Tibial nerve (tissue), 4 donors: ENCODE measurements at places on chromosomes 7 and 10. TPM values are rescaled to one million over a fixed set of nuclear protein-coding genes. Genes with fewer than 3 reads are reported as not detected.

Gene THAP5
- total RNA-seq, result 24.7 TPM

Gene FAM241B
- 0.44 TPM for total RNA-seq

GRCh38 chr10:96367470-96367869 lies 8.7 kb upstream of the OPALIN start:
- no peak for DNase-seq

- no peak for DNase-seq
These were observed 6.2 kb downstream of the SFXN4 start for GRCh38 chr10:119159332-119159731.

GRCh38 chr10:71494980-71495381 lies 98.3 kb downstream of the CDH23 start:
- DNase-seq, result no peak

- no peak for DNase-seq
These were observed 103.3 kb upstream of the DIP2C start for GRCh38 chr10:792792-793100.

GRCh38 chr7:54992871-54993475 lies 25.8 kb upstream of the EGFR start:
- DNase-seq, result no peak

GRCh38 chr10:116336866-116337265 lies 12.6 kb downstream of the CCDC172 start:
- no peak for DNase-seq

Gene DHTKD1
- total RNA-seq, result 42.8 TPM

Gene CCDC7
- total RNA-seq, result 20.7 TPM

GRCh38 chr7:318476-318875 lies 28.5 kb downstream of the FOXL3 start:
- no peak for DNase-seq

- no peak for DNase-seq
These were observed 5.3 kb downstream of the AGMO start for GRCh38 chr7:15556339-15557105.

GRCh38 chr10:43344051-43344450 lies 27.4 kb upstream of the FXYD4 start:
- no peak for DNase-seq

GRCh38 chr10:73979809-73980433 lies 18.0 kb upstream of the VCL start:
- DNase-seq, result no peak

- DNase-seq, result no peak
These were observed 111.2 kb downstream of the GALNT11 start for GRCh38 chr7:152136686-152137085.

- DNase-seq, result no peak
These were observed 42.3 kb upstream of the SP8 start for GRCh38 chr7:20828947-20829346.

DNA sequence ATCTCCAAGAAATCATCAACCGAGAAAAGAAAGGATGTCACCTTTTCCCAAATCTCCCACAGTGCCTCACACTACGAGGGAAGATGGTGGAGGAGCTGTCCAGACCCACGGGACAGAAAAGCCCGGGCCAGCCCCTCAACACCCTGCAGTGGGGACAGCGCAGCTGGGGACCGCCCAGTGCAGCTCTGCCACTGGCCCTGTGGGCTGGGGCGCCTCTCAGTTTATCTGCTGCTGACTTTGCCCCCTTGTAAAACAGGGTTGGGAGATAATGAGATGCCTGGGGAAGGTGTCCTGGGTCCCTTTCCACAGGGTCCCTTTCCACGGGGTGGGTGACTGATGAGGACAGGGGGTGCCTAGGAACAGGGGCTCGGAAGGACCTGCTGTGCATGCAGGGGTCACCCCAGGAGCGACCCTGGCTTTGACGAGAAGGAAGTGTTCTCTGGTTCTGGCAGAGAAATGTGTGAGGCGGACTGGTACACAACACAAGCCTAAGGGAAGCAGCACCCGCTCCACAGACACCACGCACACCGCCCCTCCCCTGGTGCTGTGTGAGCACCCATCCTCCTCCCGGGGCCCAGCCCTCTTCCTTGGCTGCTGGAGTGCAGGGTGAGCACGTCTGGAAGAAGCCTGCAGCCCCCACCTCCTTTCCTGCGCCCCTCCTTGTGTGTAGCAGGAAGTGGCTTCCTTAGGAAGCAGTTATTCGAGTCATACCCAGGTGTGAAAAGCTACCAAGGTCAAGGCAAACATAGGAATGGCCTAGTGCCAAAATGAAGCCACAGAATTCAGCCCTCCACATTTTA lies 339.9 kb downstream of the DNAJB6 start:
- peak; percentile 5 for DNase-seq

GRCh38 chr10:89392974-89393373 lies 551 bp downstream of the IFIT1 start:
- DNase-seq, result no peak

Gene CCDC172
- total RNA-seq, result not detected

DNA sequence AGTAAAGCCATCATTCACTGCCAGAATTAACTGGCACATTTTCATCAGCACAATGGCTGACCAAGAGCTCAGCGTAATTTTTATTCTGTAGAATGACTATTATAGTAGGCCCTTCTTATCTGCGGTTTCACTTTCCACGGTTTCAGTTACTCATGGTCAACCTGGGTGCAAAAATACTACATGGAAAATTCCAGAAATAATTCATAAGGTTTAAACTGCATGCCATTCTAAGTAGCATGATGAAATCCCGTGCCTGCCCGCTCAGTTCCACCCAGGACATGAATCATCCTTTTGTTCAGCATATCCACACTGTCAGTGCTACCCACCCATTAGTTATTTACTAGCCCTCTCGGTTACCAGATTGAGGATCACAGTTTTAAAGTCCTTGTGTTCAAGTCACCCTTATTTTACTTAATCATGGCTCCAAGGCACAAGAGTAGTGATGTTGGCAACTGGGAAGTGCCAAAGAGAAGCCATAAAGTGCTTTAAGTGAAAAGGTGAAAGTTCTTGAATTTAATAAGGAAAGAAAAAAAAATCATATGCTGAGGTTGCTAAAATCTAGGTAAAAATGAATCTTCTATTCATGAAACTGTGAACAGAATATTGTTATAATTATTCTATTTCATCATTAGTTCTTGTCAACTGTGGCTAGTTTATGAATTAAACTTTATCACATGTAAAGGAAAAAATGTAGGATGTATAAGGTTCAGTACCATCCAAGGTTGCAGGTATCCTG lies 204.9 kb downstream of the DOCK4 start:
- no peak for DNase-seq

- DNase-seq, result no peak
These were observed 38.9 kb downstream of the COL26A1 start for GRCh38 chr7:101401390-101402080.

Gene CALHM3
- not detected for total RNA-seq

Gene PRSS1
- 1.7 TPM for total RNA-seq

DNA sequence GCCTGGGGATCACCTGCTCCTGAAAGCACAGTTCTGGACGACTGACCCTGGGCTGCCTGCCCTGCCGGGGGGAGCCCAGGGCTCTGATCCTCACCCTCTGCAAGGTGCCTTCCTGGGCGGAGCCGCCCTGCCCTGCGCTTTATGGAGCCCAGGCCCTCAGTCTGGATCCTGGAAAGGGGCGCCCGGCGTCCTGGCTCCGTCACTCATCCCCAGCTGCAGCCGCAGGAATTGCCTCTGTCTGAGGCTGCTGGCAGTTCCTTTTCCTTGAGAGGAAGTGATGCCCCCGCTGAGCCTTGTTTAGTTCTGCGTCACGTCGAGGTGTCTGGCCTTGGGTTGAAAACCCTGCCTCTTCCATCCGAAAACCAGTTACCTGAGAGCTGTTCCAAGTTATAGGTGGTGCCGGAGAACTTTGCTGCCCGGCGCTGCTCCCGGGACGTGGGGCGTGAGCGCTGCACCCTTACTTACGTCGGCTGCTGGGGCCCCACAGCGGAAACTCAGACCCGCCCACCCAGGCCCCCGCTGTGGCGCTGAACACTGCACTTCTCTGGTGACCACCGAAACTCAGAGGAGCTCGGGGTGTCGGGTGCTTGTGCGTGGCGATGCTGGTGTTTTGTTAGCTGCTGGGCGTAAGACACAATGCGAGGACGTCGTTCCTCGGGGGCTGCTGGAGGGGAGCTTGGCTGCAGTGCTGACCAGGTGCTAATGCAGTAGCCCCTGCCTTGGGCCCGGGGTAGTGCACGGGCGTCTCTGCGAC lies 5.4 kb downstream of the MAFK start:
- DNase-seq, result no peak

Gene FFAR4
- 0.39 TPM for total RNA-seq

DNA sequence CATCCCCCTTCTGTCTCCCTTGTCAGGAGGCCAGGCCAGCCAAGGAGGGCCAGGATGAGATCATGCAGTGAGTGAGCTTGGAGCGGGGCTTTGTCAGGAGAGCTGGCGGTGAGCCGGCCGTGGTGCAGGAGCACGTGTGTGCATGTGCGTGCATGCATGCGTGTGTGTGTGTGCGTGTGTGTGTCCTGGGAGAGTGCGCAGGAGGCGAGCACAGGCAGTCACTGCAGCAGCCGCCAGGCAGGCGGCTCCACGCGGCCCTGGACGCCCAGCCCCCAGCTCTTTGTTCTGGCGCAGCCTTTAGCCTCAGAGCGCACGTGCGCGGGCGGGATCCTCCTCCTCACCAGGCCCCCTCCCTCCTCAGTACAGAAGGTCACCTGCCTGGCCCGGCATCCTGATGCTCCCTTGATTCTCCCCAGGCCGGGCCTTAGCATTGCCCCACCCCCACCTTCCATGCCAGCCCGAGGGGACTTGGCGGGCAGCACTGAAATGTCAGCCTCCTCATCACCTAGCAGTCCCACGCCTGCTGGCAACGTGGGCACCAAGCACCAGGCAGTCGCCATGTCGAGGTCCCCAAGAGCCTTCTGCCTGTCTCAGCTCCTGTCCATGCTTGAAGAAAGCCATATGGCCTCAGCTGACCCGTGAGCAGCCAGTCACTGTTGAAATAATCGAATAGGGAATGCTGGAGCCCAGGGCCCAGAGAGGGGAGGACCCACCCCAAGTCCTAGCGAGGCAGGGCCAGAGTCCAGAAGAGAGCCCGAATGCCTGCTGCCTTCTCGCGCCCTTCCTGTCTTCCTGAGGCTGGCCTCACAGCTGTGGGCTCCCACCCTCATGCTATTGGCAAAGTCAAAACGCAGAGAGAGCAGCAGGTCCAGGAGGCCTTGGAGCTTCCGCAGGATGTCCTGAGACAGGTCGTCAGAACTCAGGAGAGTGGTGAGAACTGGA lies 125.9 kb upstream of the PPIF start:
- DNase-seq, result peak; percentile 41

- no peak for DNase-seq
These were observed 4.4 kb upstream of the ITGB8 start for GRCh38 chr7:20326342-20326741.

Gene EPHB4
- 37.5 TPM for total RNA-seq

- DNase-seq, result no peak
These were observed 258.8 kb downstream of the AHR start for GRCh38 chr7:17557251-17557671.

Gene GDF2
- not detected for total RNA-seq

- no peak for DNase-seq
These were observed 123.6 kb downstream of the CXCL12 start for GRCh38 chr10:44261296-44261695.

GRCh38 chr10:71547876-71548846 lies 151.4 kb downstream of the CDH23 start:
- DNase-seq, result no peak

DNA sequence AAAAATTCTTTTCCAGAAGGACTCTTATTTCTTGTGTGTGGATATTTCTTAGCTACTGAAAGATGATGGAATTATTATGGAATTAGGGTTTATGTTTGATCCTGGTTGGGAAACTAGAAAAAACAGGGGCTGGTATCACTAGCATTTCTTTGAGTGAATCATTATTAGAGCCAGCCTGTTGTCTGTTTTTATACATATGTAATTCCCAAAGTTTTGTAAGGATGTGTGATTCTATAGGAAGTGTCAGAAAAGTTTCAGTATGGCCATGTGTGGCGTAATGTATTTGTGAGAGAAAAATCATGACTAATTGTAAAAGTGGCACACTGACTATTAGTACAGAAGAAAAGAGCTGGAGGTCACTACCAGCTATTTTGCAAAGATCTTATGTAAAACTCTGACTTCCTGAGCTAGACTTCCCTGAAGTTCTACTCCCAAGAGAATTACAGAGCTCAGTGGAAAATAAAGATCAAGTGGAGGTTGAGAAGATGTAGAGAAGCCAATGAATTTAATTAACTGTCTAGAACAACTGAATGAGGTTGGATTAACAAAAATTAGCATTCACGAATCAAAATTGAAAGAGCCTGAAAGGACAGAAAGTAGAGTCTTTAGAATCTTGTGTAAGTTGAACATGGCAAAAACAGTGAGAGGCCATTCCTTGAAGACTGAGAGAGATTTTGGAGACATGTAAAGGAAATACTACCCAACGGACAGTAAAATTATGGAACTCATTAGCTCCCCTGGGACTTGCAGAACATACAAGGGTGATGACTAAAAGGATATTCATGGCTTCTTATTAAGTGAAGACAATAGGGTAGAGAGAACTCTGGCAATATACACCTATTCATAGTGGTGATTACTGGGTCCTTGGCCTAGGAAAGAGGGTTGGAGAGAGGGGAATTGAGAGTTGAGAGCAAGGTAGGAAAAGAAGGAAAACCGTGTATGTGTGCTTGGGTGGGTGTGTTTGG lies 12.5 kb downstream of the ZNF365 start:
- DNase-seq, result no peak

DNA sequence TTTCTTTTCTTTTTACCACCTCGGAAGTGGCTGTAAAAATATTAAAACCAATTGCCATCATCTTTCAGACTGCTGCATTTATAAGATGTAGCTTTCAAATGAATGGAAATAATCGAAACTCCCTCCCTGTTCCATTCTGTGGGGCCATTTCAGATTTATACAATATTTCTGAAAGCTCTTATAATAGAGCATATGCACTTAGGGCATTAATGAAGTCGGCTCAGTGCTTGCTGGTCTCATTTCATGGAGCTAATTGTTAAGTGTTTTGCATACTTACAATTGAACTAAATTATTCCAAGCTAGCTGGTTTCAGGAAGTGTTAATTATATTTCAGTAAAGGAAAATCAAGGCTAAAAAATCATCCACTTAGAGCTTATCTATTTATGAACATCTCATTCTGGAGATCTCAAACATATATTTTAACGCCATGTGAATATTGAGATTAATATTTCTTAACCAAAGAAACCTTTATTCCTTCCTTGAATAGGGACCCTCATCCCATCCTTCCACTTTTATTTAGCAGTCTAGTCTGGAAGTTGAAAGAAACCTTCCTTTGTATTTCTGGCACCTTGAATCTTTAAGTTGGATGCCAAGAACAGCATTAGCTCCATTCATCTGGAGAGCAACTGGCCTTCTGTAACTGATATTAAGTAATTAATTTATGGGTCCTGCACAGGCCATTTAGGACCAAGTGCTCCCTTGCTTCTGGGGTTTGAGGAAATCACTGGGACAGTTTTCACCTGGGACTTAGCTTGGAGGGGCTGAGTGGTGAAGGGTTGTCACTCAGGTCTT lies 45.1 kb downstream of the RPS24 start:
- DNase-seq, result no peak
